ENCODE measurements at places on chromosomes 6 and 20. TPM values are rescaled to one million over a fixed set of nuclear protein-coding genes. Genes with fewer than 3 reads are reported as not detected.

Gene TAGAP
- 16.2 TPM for total RNA-seq

Gene ZBTB46
- not detected for total RNA-seq

Gene HLA-DRB1
- 366 TPM for total RNA-seq

Gene SLC2A10
- not detected for total RNA-seq

Gene MAS1
- total RNA-seq: not detected

Gene BPI
- total RNA-seq: not detected

Gene MYL9
- not detected for total RNA-seq

Gene VWA7
- 0.34 TPM for total RNA-seq

Gene KCNQ5
- 29.1 TPM for total RNA-seq

Gene XKR7
- under 0.01 TPM for total RNA-seq

Gene PCSK2
- total RNA-seq: not detected

Gene NAPB
- total RNA-seq: 35.1 TPM

Gene MCHR2
- not detected for total RNA-seq

Gene TTK
- 28.0 TPM for total RNA-seq

Gene GFOD1
- 29.5 TPM for total RNA-seq

Gene RTEL1
- 6.4 TPM for total RNA-seq

Gene HLA-DRA
- total RNA-seq: 1,241 TPM

Gene VGLL2
- total RNA-seq: not detected

Gene POU5F1
- not detected for total RNA-seq

Gene GLP1R
- total RNA-seq: not detected

Gene CD83
- 3.9 TPM for total RNA-seq

Gene SS18L1
- total RNA-seq: 13.1 TPM

Gene SLC22A2
- total RNA-seq: not detected

Gene TNFAIP3
- 0.72 TPM for total RNA-seq

Gene HRH3
- not detected for total RNA-seq

Gene LAMA4
- total RNA-seq: not detected

Gene CTAGE9
- not detected for total RNA-seq

Data from Karpas-422 (cell line).